CD4-positive, alpha-beta T cell (primary cell): ENCODE measurements at places on chromosomes 11 and 22.

- no peak for DNase-seq
Observed at GRCh38 chr11:117792992-117793391, 4.0 kb downstream of the DSCAML1 start.

DNA sequence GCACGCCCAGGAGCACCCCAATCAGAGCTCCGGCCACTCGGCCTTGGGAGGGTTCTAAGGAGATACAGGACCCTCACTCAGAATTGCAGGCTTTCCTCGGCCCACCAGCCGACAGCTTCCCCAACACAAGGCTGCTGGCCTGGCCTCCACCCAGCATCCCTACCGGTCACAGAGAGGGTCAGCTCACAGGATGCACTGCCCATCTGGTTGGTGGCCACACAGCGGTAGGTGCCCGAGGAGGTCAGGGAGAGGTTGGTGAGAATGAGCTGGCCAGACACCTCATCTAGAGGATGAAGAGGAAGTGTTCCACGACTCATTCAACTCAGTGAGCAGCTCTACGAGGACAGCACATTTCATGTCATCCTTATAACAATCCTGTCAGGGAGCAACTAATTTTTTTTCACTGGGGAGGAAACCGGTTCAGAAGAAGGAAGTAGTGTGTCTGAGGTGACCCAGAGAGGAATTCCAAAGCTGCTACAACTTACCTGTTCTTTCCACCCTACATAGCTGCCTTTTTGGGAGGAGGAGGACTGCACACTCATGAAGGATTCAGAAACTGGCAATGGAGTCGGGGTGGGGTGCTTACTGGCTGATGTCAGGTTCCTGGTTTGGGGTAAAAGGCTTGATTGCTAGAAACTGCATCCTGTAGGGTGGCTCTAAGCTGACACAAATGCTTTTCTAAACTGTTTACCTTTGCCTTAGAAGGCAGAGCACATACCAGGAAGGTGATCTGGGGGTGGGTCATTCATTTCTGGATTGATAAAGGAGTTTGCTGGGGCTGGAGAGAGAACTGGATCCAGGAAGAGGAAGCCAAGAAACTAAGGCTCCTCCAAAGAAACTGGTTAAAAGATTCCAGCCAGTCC, 3.3 kb downstream of the VSIG2 start:
- no peak for DNase-seq

GRCh38 chr11:70603114-70603755, 204.9 kb downstream of the CTTN start:
- DNase-seq: no peak

- DNase-seq: no peak
Observed at GRCh38 chr22:35506259-35506570, 34.4 kb upstream of the RASD2 start.

- DNase-seq: peak; percentile 31
Observed at GRCh38 chr11:61833471-61833870, 5.4 kb downstream of the FADS2 start.

- DNase-seq: no peak
Observed at GRCh38 chr11:3160252-3161031, 4.7 kb downstream of the OSBPL5 start.

GRCh38 chr11:85845124-85845631, 10.0 kb upstream of the CCDC83 start:
- DNase-seq: no peak

DNA sequence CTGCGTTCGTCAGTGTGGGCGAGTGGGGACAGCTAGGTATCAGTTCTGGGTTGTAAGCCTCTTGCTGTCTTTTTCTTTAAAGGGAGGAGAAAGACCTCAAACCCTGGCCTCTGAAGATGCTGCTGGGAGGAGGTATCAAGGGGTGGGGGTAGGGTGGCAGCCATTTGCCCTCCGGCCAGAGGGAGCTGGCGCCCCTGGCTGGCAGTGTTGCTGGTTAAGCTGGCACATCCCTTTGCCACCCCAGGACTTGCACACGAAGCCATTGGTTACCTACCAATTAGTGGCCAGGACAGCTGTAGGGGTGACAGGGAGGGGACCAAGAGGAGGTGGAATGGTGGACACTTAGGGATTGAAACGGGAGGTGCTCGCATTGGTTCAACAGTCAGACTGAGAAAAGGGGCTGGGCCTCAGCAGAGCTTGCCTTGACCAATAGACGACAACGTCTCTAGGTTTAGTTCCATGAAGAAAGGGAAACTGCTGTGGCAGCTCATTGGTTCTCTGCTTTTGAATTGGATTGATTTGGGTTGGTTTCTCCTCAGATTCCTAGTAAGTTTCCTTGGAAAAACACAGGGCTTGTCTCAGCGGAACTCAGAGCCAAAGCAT, 77.9 kb downstream of the ST3GAL4 start:
- no peak for DNase-seq

GRCh38 chr11:101438126-101438525, 145.7 kb downstream of the TRPC6 start:
- no peak for DNase-seq

DNA sequence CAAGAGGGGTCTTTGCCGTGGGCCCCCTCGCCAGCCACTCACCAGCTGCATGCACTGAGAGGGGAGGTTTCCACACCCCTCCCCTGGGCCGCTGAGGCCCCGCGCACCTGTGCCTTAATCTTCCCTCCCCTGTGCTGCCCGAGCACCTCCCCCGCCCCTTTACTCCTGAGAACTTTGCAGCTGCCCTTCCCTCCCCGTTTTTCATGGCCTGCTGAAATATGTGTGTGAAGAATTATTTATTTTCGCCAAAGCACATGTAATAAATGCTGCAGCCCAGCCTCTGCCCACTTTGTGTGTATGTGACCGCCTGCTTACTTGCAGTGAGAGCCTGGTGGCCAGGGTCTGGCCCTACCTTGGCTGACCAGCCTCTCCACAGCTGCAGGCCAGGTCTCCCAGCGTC, 2.8 kb upstream of the CRACR2B start:
- no peak for DNase-seq

GRCh38 chr11:29018631-29019030, 910.4 kb downstream of the METTL15 start:
- DNase-seq: no peak

GRCh38 chr11:133541021-133541719, 8.9 kb upstream of the OPCML start:
- DNase-seq: no peak

DNA sequence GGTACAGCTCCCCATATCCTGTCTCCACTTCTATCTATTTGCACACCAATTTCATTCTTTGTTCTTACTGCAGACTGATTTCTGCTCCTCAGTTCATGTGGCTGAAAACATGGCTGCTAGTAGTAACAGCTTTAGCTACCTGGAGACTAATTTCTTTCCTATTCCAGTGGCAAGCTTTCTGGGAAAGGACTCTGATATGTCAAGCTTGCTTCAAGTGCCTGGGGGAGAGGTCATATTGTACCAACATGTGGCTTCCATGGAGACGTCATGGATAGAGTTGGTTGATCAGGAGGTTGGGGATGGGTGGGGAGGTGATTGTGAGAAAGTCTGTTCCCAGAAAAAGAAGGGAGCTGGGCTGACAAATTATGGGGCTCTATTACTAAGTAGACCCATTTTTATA, 44.9 kb downstream of the ADM start:
- DNase-seq: no peak

- no peak for DNase-seq
Observed at GRCh38 chr22:43014316-43014868, 557 bp downstream of the PACSIN2 start.

GRCh38 chr11:134754521-134755198, 342.6 kb upstream of the B3GAT1 start:
- DNase-seq: no peak

GRCh38 chr11:110323786-110324185, 27.4 kb upstream of the RDX start:
- no peak for DNase-seq

GRCh38 chr11:30938810-30939209, 352.7 kb upstream of the MPPED2 start:
- DNase-seq: no peak

DNA sequence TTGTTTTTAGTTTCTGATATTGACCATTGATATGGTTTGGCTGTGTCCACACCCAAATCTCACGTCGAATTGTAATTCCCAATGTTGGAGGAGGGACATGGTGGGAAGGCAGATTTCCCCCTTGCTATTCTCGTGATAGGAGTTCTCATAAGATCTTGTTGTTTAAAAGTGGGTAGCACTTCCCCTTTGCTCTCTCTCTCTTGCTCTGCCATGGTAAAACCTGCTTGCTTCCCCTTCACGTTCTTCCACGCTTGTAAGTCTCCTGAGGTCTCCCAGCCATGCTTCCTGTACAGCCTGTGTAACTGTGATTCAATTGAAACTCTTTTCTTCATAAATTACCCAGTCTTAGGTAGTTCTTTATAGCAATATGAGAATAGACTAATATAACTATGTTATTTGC, 203.6 kb upstream of the CHORDC1 start:
- no peak for DNase-seq

DNA sequence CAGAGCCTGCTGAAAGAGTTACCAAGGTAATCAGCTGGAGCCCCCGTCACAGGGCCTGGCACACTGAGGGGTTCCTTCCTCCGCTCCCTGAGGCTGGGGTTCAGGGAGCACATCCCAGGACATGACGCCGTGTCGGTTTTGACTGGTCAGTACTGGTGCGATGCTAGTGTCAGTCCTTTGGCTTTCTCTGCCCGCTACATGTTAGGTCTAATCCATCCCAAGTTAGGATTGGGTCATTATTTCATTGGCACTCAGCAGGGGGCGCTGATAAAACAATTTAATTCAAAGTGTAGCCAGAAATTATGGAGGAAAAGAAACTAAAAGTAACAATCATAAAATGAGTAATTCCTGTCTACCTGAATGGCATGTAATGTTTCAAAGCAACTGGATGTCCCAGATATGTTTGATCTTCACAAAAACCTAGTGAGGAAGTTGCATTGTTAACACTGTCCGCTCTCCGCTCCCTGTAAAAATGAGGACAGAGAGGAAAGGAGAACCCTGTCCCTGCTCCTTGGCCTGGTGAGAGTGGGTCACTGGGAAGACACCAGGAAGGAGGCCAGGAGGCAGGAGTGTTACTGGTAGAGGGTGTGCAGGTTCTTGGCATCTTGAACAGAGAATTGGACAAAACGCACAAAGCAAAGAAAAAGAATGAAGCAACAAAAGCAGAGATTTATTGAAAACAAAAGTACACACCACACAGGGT, 27.1 kb downstream of the TSKU start:
- DNase-seq: peak; percentile 35

GRCh38 chr22:44914026-44914721, 95.6 kb downstream of the PHF21B start:
- no peak for DNase-seq
